NCI-H1436 (cell line): ENCODE measurements at places on chromosomes 3 and 15.

DNA sequence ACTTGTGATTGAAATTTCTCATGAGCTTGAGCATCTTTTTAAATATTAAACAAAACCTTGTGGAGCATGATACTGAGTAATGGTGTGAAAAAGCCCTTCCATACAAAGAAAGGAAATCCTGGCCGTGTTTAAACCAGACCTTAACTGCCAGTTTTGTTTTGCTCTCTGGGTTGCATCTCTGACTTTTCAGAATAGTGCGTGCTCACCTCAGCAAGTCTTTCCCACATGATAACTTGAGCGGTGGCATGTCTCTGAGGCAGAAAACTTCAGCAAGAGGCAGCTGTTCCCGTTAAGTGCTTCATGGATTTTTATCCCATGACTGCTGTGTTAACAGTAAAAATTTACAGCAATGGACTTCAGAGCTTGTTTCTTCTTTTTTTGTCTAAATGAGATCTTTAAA, 393.3 kb downstream of the FEZF2 start:
- no peak for DNase-seq

GRCh38 chr3:94525043-94525442, 462.2 kb downstream of the NSUN3 start:
- no peak for DNase-seq

GRCh38 chr15:100726421-100727190, 124.2 kb downstream of the ASB7 start:
- no peak for DNase-seq

DNA sequence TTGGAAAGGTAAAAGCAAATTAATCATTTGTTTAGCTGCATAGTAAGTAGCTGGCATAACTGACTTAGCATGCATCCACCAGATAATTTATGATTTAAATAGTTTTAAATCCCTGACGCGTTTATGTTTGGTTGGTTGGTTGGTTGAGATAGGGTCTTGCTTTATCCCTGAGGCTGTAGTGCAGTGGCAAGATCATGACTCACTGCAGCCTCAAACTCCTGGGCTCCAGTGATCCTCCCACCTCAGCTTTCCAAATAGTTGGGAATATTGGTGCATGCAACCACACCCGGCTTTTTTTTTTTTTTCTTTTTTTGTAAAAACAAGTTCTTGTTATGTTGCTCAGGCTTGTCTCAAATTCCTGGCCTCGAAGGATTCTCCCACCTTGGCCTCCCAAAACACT, 263.4 kb downstream of the MCTP2 start:
- DNase-seq = no peak

DNA sequence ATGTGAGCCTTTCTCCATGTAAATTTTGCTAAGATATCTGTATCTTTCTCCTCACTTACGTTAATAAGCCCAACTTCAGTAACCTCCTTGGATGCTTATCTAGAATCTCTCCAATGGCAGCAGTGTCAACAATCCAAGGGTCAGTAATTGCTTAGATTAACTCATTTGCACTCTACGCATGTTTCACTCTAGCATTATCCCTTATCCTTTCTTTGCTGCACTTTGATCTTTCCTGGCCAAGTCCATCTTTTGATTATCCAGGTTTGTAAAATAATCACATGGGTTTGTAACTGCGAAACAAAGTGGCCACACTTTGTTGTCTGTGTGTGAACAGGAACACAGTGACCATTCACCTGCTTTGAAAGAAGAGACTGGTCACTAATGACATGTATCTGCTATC, 577.6 kb downstream of the RSL24D1 start:
- no peak for DNase-seq

- DNase-seq = no peak
Measured at GRCh38 chr3:143991713-143992112, 20.1 kb downstream of the DIPK2A start.

- DNase-seq = no peak
Measured at GRCh38 chr3:52730681-52731080, 24.8 kb downstream of the SPCS1 start.

DNA sequence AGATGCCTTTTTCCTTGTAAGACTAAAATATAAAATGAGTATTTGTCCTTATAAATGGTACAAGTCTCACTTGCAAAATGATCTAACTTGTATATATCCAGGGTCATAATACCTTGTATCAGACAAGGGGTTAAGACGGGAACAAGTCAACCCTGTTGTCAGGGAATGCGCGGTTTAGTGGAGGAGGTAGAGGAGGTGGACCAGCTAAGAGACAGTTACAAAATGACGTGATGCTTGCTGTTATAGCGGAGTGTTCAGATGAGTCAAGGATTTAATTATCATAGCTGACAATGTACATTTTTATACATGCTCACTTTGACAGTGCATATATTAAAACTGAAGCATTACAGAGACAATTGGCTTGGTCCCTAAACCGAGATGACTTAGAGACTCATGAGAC, 26.8 kb upstream of the KLHL25 start:
- no peak for DNase-seq

DNA sequence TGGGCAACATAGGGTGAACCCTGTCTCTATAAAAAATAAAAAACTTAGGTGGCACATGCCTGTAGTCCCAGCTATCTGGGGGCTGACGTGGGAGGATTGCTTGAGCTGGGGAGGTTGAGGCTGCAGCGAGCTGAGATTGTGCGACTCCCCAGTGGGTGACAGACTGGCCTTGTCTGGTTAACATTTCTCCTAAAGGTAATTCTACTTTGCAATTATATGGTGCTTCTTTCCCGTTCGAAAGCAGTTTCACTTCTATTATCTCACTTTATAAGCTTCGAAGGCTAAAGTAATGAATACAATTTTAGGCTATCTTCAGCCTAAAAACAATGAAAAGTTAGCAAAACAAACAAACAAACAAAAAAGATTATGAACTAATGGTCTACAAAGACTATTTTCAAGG, 35.3 kb downstream of the COMMD2 start:
- no peak for DNase-seq

DNA sequence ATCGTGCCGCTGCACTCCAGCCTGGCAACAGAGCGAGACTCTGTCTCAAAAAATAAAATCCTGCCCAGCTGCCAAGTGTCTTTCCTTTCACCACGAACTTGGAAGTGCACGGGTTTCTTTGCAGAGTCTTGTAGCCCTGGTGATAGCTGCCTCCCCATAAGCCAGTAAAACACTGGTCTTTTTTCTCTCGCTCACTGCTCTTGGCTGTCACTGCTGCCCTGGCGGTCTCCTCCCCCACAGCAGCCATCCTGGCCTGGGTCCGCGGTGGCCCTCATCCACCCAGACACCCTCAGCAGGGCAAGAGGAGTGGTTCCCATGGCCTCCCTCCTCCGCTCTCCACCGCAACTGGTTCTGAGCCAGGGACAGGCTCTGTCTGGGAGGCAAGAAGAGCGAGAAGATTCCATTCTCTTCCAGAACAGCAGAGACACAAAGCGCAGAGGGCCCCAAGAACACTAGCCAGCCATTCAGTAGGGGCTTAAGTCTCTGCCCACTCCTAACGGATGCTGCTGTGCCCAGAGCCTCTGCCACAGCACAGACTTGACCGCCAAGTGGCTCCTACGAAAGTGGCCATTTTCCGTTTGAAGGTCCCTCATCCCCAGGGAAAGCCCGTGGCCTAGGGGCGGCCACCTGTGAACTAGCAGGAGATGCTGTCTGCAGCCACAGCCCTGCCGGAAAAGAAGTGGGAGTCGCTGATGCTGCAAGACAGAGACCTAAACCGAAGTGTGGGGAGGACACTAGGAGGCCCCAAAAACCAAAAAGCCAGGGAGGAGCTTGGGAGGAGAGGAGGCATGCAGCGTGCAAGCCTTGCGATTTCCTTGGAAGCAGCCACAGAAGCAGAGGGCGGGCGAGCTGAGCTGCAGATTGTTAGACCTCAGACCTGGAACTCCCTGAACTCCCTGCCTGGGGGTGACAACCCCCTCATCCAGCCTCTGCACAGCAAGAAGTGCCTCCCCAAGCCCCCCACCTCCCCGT, 44.1 kb downstream of the KLHL25 start:
- no peak for DNase-seq

DNA sequence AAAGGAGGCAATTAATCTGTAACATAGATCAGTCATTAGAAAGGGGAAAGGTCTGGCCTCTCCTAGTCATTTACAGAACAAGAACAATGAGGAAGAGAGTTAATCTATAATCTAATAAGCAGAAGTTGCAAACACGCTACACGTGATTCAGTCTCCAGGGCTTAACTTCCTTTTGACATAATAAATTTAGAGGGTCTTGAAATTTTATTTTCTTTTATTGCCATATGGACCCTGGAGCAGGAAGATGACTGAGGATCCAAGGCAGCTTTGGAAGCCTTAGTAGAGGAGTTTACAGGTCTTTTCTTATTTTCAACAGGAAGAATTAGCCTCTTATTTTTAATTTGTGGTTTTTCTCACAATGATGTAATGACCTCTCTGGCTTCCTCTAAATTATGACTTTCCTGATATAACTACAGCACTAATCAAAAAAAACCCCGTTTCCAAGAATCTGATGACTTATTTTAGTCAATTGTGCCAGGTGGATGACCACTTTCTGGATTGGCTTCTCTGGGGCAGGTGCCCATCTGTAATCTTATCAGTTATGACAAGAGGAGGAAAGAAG, 32.2 kb downstream of the ADGRG7 start:
- DNase-seq = no peak

- DNase-seq = no peak
Measured at GRCh38 chr15:57647791-57648130, 56.1 kb downstream of the MYZAP start.

DNA sequence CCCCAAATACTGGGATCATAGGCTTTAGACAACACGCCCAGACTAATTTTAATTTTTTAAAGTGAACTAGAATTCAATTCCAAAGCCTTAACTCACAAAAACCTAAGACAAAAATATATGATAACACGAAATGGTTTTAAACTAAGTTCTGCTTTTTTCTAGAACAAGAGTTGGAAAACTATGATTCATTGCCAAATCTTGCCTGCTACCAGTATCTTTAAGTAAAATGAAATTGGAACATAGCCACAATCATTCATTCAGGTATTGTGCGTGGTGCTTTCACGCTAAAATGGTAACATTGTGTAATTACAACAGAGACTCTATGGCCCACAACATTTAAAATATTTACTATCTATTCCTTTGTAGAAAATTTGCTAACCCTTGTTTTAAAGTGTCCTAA, 488.0 kb upstream of the ZNF385D start:
- no peak for DNase-seq

- no peak for DNase-seq
Measured at GRCh38 chr15:75203017-75203907, 1.6 kb downstream of the C15orf39 start.

GRCh38 chr15:78131295-78132061, at the start of gene CIB2:
TSS of gene CIB2 (minus strand) at chr15:78131445. CDS start at chr15:78131215, 230 bp downstream.
- DNase-seq = peak; percentile 82

DNA sequence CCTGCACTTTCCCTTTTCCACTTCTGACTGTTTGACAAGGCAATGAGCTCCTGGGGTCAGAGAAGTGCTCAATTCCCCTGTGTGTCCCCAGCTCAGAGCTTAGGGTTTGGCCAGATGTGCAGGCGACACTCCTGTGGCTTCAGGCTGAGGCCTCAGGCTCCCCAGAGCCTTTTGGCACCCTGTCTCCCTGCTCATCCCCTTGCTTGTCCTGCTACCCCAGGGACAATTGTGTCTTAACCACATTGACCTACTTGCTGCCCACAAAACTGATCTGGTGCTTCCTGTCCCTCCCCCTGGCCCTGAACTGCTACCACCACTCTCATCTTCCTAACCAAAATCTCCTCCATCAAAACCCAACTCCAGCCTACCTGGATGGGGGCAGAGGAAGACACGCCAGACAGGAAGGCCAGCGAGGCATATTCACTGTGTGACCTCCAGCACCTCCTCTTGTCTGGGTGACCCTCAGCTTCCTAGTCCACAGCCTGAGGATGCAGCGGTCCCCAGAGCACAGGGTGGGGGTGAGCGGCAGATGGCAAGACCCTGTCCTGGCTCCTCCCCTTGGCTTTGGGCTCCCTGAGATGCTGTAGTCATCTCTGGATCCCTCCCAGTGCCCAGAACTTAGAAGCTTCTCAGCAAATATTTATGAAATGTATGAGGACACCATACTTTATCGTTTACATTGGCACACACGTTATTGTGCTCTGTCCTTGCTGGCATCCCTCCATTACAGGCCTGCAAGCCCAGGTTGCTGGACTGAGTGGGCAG, 98.9 kb upstream of the SLC6A6 start:
- no peak for DNase-seq

GRCh38 chr3:67691207-67691606, 36.8 kb upstream of the SUCLG2 start:
- DNase-seq = no peak

DNA sequence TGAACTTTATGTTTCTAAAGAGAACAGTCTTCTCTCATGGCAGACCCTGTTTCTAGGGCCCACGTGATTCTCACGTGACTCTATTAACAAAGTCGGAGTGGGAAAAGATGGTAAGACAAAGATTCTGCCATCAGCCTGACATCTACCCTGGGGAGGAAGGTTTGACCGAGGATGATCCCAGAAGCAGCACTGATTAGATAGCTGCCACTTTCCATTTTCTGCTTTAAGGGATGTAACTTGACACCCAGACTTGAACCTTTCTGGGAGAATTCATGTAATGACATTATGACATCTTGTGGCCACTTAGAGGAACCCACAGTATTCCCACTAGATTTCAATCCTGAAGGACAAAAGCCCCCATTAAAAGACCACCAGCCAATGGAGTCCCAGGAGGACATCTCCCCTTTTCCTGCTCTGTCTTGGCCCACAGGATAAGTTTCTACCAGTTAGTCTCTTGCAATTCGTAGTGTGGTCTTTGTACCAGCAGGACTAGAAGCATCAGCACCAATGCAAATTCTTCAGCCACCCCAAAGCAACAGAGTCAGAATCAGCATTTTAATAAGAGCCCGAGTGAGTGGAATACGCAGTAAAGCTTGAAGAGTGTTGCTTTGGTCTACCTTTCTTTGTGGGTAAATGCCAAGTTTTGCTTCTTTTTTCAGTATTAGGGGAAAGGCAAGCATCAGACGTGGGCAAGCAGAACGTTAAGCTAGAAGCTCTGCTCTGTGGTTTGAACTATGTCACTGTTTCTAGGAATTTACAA, 480.5 kb upstream of the PROK2 start:
- no peak for DNase-seq

DNA sequence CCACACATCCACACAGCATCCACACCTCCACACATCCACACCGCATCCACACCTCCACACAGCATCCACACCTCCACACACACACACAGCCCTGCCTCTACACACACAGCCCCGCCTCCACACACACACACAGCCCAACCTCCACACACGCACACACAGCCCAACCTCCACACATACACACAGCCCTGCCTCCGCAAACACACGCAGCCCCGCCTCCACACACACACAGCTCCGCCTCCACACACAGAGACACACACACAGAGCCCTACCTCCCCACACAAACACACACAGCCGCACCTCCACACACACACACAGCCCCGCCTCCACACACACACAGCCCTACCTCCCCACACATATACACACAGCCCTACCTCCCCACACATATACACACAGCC, 4.7 kb downstream of the MESP1 start:
- DNase-seq = no peak

GRCh38 chr15:63833021-63833696, 589 bp downstream of the HERC1 start:
- DNase-seq = no peak

GRCh38 chr3:25397150-25397549, 30.9 kb upstream of the RARB start:
- no peak for DNase-seq
